RCC 7860 (cell line): ENCODE measurements at places on chromosomes 1 and 21.

- no peak for DNase-seq
Observed at GRCh38 chr21:31900121-31900895, 27.5 kb downstream of the HUNK start.

GRCh38 chr1:44310006-44310405 lies 45.1 kb downstream of the ERI3 start:
- DNase-seq: no peak

- DNase-seq: no peak
Observed at GRCh38 chr1:50139339-50140181, 30.8 kb downstream of the ELAVL4 start.

DNA sequence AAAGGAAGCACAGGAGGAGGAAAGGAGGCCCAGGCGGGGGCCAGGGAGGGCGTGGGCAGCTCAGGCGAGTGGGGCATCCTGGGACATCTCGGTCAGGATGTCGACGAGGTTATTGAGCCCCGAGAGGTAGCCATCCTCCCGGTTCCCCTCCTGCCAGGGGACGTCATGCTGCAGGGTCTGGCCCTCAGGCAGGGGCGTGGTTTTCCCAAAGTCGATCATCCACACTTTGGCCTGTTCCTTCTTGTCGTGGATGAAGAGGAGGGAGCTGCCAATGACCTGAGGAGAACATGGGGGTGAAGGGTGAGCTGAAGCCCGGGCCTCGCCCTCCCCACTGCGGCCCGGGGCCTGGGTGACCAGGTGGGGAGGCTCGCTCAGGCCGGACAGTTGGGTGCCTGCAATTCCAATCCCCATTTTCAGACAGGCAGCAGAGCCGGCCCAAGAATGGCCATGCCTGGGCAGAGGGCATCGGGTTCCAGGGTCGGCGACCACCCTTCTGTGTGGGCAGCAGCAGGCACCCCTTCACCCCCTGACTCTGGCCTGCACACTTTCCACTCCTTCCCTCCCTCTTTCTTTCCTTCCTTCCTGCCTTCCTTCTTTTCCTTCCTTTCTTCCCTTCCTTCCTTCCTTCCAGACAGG lies 86.2 kb downstream of the STUM start:
- no peak for DNase-seq

- peak; percentile 94 for DNase-seq
Observed at GRCh38 chr1:31483012-31483946, 70.3 kb downstream of the SERINC2 start.

DNA sequence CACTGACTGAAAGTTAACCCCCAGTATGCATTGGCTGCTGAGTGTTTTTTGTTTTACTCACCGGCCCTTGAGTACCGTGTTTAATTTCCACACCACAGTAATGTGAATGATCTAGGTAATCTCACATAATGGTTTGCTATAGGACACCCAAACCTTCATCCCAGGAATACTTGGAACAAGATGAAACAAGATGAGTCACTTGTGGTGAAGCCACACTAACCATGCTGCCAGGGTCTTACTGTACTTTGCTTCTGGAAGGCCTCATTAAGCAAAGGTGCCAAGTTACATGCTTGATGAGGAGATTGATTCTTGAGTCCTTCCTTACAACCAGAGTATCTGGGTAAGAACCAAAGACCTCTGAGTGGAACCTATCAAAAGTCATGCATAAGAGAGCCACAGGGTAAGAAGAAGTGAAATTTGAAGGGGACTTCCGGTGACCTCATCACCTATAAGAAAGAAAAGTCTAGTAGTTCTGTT lies 163.3 kb downstream of the NRIP1 start:
- peak; percentile 95 for DNase-seq

- no peak for DNase-seq
Observed at GRCh38 chr21:39641827-39642450, 29.2 kb downstream of the B3GALT5 start.

- DNase-seq: peak; percentile 20
Observed at GRCh38 chr1:168136709-168137514, at the start of gene GPR161. GPR161 (minus strand) TSS chr1:168136930; CDS start chr1:168104850, 32,080 bp downstream.

GRCh38 chr1:83026745-83027144 lies 972.2 kb downstream of the TTLL7 start:
- no peak for DNase-seq

DNA sequence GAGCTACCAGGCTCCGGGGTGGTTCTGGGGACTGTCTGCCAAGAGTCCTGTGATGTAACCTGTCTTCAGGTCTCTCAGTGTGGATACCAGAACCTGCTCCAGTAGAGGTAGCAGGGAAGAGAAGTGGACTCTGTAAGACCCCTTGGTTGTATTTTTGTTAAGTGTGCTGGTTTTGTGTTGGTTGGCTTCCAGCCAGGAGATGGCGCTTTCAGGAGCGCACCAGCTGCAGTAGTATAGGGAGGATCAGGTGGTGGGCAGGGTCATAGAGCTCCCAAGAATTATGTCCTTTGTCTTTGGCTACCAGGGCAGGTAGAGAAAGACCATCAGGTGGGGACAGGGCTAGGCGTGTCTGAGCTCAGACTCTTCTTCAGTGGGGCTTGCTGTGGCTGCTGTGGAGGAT lies 1147.2 kb upstream of the ADGRL4 start:
- no peak for DNase-seq

- no peak for DNase-seq
Observed at GRCh38 chr21:46562964-46563607, 41.8 kb downstream of the S100B start.
